Bronchial epithelial cell (primary cell): ENCODE measurements at places on chromosomes 6 and 20.

DNA sequence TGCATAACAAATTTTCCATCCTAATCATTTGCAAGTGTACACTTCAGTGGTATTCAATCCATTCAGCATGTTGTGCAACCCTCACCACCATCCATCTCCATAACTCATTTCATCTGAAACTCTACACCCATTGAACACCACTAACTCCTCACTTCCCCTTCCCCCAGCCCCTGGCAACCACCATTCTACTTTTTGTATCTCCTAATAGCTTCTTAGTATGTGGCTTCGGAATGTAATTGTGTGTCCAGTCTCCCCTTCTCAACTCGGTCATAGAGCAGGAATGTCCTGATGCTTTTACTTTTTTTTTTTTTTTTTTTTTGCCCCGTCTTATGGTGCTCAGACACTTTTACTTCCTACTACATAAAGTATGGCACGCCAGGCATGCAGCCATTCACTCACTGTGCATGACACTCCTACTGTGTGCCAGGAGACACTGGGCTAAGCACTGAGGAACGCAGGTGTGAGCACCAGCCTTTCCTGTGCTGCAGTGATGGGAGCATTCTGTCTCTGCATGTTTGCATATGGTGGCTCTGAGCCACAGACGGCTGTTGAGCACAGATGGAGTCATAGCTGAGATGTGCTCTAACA lies 15.3 kb downstream of the HCK start:
- DNase-seq = peak; percentile 4

- no peak for DNase-seq
Observed at GRCh38 chr6:151087861-151088598, 151.7 kb upstream of the AKAP12 start.

GRCh38 chr6:42378536-42378935 lies 73.2 kb downstream of the TRERF1 start:
- DNase-seq = no peak

DNA sequence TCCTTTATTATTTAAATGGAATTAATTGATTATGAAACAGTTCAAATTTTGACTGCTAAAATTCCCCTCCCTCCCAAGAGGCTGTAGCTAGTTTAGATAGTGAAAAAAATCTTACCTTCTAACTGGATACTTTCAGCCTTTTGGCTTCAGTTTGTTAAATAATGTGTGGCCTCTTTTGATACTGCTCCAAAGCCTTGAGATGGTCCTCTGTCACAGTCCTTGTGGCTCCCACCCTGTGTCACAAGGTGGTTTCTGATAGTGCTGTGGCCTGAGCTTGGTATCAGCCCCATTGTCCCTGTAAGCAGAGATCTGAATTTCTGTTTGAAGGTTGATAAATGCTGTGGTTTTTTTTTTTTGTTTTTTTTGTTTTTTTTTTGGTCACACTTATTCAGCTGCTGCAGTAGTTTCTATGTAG lies 20.8 kb downstream of the PANK2 start:
- no peak for DNase-seq

GRCh38 chr6:6314596-6314995 lies 5.9 kb downstream of the F13A1 start:
- no peak for DNase-seq

DNA sequence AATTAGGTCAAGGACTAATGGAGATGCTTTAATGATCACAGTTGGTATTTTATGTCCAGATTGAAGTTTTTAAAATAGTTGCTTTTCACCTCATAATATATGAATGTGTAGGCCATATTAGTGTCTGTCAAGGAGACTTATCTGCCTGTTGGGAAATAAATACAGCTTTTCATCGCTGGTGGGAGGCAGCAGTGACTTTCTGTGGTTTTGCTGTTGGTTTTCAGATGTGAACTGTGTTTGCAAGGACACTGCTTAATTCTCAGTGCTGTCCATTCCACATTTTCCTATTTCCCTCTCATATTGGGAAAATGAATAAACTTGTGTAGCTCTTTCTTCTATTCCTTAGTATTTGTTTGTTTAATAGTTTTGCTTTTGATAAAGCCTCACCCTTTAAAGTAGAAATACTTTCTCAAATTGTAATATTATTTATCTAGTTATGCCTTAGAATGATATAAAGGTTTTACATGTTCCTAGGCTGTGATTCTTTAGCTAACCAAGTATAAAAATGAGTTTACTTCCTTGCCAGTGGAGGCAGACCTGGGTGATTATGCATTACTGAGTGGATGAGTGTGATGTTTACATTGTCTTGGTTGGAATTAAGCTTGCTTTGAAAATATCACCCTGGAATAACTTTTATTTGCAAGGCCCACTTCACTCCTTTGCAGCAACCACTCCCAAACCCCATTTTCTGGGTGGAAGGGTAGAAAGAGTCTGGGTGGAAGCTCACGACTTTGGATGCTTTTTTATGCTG lies 3.3 kb downstream of the PLCB4 start:
- DNase-seq = peak; percentile 25

- no peak for DNase-seq
Observed at GRCh38 chr6:26312096-26312463, 52.9 kb upstream of the BTN3A2 start.

DNA sequence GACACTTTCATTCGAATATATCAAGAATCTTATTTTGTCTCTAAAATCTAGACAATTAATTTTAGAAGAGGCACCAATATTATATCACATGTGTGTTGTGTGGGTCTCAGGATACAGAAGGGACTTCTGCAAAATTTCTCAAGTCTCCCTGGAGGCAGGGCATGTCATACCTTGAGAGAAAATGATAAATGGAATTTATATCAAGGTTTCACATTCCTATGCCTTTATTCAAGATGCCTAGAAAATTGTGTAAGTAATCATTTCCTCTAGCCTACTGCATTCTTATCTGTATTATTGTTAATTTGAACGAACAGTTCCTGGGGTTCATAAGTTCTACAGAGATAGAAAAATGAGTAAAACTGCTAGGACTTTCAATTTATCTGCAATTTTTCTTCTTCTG lies 1247.9 kb downstream of the GRIK2 start:
- DNase-seq = peak; percentile 6

DNA sequence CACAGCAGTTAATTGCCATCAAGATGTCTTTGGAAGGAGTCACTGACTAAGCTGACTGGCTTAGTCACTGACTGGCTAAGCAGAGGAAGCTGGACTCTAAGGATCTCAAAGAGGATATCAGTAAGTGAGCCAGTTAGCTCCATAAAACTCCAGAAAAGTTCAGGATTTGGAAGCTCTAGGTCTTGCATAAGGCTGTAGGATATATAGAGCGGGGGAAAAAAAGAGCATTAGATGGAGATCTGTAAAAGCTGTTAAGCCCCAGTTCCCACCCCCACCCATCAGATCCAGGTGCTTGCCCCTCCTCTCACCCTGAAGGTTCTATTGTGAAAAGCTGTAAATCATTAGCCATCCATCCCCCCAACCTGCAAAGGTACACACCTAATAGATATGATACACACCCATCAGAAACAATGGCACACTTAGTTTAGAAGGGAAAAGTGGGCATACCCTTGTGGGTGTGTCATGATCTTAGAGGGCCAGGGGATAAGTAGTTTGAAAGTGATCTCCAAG lies 32.2 kb downstream of the CARMIL1 start:
- peak; percentile 73 for DNase-seq

- no peak for DNase-seq
Observed at GRCh38 chr20:23296841-23297701, 53.5 kb upstream of the NXT1 start.

DNA sequence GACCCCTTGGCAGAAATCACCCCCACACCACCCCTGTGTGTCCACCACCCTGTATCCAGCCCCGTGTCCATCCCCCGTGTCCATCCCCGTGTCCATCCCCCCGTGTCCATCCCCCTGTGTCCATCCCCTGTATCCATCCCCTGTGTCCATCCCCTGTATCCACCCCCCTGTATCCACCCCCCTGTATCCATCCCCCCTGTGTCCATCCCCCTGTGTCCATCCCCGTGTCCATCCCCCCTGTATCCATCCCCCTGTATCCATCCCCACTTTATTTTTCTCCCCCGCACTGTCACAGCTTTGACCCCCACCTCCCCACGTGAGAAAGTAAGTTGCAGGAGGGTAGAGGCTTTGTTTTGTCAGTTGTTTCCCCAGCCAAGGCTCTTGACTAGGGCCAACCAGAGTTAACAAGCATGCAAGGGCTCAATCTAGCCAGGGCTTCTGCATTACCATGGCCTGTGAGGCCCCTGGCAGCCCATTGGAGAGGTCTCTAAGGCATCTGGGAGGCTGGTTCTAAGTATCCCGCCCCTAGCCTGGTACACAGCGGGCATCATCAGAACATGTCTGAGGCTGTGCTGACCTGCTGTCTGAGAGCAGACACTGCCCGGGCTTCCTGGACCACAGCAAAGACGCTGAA lies 18.1 kb upstream of the SIRPA start:
- no peak for DNase-seq

- no peak for DNase-seq
Observed at GRCh38 chr6:75913040-75913439, 159.4 kb downstream of the IMPG1 start.

GRCh38 chr20:58554541-58554940 lies 39.3 kb upstream of the APCDD1L start:
- no peak for DNase-seq

DNA sequence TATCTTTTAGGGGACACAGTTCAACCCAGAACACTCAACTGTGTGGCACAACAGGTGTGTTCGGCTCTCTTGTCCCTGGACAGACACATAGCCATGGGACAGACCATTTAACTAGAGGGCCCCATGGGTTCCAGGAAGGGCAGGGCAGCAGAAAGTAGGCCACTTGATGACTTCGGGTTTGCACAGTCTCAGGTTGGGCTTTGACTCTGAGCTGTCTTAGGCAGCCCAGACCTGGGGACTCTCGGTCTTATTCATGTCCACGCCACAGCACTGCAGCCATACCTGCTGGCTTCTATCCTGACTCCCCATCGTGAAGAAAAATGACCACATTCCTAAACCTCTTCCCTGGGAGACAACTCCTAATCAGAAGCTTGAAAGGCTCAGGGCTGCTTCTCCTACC lies 146.1 kb upstream of the AKAP12 start:
- no peak for DNase-seq

DNA sequence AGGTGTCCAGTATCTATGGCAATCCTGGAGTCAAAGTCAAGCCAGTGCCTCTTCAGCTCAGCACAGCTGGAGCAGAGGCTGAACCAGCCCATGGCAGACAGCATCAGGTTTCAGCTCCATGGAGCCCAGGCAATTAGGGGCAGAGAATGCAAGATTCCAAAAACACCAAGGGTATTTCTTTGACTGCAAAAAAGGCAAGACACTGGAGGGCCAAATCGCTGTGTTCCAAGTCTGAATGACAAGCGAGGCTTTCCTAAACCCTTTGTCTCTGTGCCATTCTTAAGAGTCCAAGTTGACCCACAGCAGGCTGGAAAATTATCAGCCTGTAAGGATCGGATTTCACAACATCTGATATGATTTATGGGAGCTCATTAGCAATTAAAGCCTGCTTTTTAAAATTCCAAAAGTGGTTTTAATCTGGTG lies 49.7 kb upstream of the TGM3 start:
- DNase-seq = no peak

- no peak for DNase-seq
Observed at GRCh38 chr20:48794816-48795457, 32.9 kb downstream of the PREX1 start.

DNA sequence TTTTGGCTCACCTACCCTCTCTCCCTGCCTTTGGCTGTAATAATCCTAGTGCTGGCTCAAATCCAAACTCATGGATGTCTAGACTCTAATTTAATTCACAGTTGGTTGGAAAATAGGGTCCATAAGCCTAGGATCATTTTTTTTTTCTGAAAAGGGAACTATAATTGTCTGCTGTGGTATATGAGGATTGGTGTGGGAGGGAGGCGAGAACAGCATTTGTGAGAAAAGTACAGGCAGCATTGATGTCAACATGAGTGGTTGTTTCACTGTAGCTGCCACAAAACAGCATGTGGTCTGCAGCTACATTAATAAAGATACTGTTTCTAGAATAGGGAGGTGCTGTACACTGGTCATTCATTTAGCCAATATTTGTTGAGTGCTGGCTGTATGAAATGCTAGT lies 18.6 kb upstream of the POLR1H start:
- DNase-seq = no peak

- no peak for DNase-seq
Observed at GRCh38 chr6:92125681-92126080, 1293.7 kb downstream of the EPHA7 start.

GRCh38 chr6:7730001-7730783 lies 4.3 kb downstream of the BMP6 start:
- DNase-seq = no peak

DNA sequence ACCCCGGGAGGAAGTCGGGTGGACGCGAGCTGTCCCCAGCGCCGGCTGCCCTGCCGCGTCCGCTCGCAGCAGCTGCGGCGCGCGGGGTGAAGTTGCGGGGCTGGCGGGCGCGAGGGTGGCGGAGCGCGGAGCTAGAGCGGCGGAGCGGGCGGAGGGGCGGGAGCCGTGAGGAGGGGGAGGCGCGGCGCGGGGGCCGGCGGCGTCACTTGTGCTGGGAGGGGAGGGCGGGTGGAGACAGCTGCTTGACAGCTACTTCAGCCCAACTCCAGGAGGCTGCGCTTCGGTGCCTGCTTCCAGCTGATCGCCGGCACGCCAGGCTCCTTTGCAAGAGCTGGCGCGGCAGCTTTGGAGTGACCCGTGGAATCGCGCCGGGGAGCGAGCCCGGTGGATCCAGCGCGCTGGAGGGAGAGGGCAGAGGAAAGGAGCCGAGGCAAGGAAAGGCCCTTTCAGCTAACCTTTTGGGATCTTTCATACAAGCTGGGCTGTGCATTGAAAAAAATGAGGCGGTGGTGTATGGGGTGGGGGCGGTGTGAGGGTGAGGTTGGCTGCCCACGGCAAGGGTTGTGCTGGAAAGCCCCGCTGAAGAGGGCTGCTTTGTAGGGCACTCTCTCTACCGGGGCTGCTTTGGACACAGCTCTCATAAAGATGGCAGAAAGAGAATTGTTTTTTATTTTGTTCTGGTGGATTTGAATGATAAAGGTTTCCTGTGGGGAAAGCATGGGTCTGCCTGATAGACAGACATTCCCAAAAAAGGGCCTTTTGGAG lies 24.6 kb downstream of the RIPOR2 start:
- peak; percentile 3 for DNase-seq

DNA sequence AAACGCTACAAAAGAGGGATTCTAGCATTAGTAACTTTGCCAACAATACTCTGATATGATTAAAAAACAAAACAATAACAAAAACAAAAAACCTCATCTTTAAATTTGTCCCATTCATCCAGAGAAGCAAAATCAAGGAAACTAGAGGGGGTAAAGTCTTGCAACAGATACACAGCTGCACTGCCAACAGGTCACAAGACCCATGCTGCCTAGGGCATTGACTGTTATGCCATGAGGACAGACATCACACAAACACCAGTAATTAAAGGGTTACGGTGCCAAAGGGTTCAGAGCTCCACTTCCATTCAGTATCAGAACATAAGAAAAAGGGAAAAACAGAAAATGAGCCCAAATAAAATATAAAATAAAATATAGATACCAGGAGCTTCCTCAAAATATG lies 1.6 kb downstream of the TBC1D20 start:
- no peak for DNase-seq

GRCh38 chr6:169223006-169223405 lies 30.6 kb downstream of the THBS2 start:
- no peak for DNase-seq

- DNase-seq = no peak
Observed at GRCh38 chr6:135227349-135227748, 46.2 kb downstream of the MYB start.

GRCh38 chr6:144582939-144583613 lies 297.9 kb downstream of the UTRN start:
- DNase-seq = no peak
